ENCODE measurements at places on chromosomes 12 and 14.

DNA sequence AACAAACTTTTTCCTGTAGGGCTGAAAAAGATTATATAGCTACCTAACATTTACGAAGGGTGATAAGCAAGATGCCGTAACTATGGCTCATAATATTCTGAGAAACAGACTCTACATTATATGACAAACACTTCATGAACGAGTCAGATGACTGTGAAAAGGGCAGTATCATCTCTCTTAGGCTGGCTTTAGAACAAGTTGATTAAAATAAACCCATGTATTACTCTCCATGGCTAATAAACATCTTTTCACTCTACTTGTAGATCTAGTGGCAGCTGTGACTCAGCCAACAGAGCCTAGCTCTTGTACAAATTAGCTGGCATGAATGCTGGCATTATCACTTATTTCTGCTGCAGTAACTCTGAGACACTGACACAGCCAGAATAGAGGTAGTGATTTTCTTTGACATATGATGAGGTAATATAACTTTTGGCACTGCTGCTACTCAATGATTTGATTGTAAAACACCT is 47.1 kb downstream of the SLC2A13 start:
- DNase-seq = no peak

GRCh38 chr12:57214398-57214781 is 2.2 kb upstream of the NXPH4 start:
- peak; percentile 66 for DNase-seq

DNA sequence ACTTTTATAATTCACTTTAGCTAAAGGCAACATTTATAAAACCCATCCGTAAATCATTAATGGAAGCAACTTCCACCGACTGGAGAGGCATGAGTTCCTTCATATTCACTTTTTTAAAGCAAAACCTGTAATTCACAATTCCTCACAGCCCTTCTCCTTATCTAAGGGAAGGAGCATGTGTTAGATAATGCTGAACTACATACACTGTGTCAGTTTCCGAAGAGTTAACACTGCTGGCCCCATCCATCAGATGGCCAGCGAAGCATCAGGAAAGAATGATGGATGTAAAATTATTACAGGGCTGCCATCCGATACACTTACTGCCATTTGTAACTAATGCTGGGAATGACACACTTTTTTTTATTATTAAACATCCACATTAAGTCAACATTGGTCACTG is 392.8 kb downstream of the SOX5 start:
- no peak for DNase-seq

DNA sequence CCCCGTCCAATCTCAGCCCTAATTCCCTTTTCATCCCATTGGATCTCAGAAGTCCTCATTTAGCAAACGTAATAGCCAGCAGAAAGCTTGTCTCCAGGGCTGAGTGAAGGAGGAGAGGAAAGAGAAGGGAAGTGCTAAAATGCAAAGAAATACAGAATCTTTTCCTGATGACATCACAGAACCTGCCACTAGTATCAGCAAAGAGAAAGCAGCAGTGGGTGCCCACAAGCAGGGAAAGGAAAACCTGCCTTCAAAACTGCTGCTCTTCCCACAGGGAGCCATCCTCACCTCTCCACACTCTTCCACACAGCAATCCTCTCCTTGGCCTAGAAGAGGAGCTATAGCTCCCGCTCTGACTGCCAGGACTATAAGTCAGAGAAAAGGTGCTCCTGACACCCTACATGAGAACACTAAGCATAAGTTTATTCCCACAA is 11.3 kb downstream of the MED13L start:
- DNase-seq = no peak

DNA sequence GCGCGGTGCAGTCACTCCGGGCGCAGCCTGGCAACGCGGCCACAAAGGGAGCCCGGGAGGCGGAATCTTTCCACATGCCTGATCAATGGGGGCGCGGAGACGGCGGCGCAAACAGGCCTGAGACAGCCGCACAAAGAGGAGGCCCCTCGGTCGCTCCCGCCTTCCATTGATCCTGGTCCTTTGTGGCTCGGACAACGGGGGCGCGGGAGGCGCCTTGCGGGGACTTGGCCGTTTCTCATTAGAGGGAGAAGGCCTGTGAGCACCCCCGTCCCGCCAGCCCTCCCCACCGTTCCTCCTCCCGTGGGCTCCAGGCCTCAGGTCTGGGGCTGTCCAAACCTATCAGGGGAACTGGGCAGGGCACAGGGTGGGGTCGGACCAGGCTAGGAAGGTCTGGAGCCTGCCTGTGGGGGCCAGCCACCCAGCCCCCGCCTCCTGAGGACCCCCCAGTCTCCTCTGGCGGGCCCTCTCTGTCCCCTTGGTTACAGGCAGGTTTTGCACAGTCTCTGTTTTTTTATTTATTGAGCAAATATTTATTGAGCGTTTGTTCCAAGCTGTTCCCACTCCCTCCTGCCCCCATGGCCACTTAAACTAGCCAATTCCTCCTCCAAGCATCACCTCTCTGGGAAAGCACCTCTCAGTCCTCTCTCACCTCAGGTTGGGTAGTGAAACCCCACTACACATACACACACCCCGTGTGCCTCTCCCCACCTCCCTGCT is 29.0 kb upstream of the MSI1 start:
- DNase-seq = no peak

DNA sequence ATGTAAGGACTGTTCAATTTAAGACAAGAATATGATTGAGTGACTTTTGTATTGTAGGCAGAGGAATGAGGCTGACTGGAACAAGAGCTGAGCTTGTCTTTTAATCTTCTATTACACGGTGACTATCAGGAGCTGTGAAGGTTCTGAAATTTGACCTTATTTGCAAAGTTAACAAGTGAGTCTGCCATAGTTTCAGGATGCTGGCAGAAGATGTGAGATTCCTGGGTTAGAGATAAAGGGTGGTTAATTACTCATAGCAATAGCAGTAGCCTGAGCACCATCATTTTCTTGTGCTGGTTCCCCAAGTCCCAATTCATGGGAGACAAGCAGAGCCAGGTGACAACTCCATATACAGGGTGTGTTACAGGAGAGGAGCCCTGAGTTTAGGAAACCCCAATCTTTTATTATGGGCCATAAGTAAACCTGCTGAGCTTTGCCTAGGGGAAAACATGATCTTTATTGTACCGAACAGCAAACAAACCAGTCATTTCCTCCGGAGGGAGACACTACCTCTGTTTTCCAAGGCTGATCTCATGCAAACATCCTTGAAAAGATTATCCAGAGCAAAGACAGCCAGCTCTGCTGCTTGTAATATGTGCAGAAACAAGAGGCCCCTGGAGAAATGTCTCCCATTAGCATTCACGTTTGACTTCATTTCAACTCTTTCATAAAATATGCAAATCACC is 51.7 kb upstream of the DDX11 start:
- DNase-seq = no peak

DNA sequence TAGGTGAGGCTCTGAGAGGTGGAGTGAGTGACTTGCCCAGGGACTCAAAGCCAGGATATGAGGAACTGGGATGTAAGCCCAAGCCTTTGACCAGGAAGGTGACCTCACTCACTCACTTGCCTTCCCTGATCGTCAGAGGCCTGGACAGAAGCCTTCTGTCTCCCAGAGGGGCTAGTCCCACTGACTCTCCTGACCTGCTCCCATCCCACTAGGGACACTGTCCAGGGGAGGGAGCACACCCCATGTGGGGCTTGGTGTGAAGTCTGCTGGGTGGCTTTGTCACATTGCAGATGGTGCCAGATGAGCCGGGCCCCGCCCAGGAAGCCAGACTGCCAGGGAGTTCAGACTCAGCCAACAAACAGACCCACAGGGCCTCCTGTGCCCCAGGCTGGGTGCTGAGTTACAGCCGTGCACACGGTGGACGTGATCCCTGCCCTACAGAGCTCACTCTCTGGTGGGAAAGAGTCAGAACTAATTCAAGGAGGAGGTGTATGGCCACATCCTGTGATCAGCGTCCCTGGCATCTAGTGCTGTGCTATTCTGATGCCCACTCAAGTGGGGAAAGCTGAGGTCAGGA is 28.3 kb downstream of the MMAB start:
- DNase-seq = no peak

DNA sequence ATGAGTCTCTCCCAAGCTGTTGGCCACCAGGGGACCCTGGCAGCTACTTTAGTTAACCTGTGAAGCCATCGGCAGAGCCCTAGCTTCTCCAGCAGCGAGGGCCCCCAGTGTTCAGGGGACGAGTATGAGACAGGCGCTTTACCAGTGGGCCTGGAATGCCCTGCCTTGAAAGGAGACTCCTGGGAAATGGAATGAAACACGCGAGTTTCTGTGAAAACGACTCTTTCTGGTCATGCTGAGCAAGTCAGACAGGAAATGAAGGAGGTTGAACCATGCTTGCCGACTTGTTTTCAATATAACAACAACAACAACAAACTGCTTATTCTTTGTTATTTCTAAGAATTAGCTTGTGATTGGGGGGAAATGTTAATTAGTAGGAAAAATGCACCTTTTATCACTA is 42.9 kb downstream of the SFSWAP start:
- no peak for DNase-seq

DNA sequence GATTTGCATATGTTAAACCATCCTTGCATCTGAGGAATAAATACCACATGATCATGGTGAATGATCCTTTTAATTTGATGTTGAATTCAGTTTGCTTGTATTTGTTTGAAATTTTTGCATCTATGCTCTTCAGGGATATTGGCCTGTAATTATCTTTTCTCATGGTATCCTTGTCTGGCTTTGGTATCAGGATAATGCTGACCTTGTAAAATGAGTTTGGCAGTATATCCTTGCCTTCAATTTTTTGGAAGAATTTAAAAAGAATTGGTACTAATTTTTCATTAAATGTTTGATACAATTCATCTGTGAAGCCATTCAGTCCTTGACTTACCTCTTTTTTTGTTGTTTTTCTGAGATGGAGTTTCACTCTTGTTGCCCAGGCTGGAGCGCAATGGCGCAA is 85.2 kb downstream of the E2F7 start:
- no peak for DNase-seq
